Activated CD8-positive, alpha-beta memory T cell treated with anti-CD3 and anti-CD28 coated beads, Interleukin-2, amount 10 ng/mL, durations not matched to agents 7 days and 5 days (primary cell): ENCODE measurements at places on chromosomes 11 and 22.

DNA sequence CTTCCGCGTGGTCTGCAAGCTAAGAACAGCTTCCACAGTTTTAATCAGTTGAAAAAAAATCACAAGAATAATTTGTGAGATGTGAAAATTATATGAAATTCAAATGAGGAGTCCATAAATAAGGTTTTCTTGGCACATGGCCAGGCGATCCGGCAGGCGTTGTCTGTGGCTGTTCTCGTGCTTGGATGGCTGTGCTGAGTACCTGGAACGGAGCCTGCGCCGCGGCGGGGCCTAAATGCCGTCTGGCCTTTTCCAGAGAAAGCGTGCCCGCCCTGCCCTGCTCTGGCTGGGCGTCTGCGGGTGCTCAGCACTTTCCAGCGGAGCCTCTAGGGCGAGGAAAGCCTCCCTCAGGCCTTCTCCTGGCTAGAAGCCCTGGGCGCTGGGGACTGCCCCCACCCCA lies 41.8 kb downstream of the OSBPL5 start:
- DNase-seq: no peak

DNA sequence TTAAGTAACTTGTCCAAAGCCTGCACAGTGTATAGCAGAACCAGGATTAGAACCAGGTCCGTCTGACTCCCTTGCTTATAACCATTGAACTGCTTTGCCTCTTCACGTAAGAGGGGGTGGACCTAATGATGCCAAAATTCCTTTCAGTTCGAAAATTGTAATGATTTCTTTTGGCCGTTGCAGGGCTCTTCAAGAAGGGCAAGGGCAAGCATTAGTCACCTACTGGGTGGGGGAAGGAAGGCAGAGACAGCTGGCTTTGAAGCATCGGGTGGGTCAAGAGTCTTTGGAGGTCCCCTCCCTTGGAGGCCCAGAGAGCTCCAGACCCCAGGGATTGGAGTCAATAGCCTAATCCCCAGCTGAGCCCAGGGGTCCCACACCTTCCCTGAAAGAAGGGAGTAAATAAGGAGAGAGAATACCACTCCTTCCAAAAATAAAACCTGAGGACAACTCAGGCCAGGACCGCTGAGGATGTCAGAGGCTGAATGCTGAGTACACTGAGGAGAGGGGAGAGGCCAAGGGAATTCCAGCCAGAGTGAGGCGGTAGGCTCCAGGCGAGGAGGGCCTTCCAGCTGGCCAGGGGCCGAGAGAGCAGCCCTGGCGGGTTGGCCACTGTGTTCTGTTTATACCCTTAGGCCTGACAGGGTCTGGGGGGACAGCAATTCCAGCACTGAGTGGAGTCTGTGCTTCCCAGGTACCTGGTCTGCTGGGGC lies 14.1 kb downstream of the CREB3L1 start:
- no peak for DNase-seq

GRCh38 chr11:102276783-102277182 lies 40.5 kb upstream of the BIRC3 start:
- DNase-seq: no peak

DNA sequence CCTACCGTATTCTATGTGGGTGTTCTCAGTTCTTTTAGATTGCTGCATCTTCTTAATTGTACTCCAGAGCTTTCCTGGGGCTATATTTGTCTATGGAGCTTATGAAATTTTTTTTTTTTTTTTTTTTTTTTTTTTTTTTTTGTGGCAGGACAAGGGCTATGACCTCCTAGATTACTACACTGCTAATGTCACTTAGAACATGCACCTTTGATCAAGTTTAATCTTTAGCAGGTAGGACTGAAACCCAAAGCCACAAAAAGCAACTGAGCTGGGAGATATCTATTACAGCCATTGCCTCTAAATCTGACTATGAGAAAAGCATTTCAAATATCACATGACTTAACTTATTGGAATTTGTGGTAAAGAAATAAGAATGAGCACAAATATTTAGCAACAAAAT lies 21.7 kb upstream of the ABTB2 start:
- no peak for DNase-seq

GRCh38 chr11:114562166-114562916 lies 2.7 kb upstream of the NXPE1 start:
- no peak for DNase-seq

DNA sequence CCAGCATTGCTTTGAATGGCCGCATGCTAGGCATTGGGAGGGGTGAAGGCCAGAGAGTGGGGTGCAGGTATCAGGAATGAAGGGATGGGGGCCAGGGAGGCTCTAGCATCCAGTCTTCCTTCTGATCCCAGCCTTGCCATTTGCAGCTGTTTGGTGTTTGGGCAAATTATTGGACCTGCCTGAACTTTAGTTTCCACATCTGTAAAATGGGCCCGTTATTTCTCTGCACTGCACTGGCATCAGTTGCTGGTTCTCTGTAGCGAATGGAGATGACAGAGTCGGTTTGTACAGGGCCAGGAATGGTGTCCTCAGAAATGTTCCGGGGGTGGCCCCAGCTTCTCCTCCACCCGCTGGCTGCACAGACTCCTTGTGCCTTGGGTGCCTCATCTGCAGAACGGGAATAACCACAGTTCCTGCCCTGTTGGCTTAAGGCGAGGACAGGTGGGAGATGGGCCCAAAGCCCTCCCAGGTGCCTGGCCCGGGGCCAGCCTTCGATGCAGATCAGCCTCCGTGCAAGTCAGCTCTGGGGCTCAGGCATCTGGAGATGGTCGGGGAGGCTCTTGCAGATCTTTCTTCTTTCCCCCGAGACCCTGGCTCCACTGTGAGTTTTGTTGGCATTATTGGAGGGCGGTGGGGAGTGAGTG lies 51.4 kb upstream of the SMIM38 start:
- no peak for DNase-seq

GRCh38 chr22:50544078-50544745 lies 1.5 kb upstream of the KLHDC7B start:
- DNase-seq: peak; percentile 93

GRCh38 chr11:69939551-69940245 lies 120.5 kb upstream of the FGF3 start:
- DNase-seq: no peak

DNA sequence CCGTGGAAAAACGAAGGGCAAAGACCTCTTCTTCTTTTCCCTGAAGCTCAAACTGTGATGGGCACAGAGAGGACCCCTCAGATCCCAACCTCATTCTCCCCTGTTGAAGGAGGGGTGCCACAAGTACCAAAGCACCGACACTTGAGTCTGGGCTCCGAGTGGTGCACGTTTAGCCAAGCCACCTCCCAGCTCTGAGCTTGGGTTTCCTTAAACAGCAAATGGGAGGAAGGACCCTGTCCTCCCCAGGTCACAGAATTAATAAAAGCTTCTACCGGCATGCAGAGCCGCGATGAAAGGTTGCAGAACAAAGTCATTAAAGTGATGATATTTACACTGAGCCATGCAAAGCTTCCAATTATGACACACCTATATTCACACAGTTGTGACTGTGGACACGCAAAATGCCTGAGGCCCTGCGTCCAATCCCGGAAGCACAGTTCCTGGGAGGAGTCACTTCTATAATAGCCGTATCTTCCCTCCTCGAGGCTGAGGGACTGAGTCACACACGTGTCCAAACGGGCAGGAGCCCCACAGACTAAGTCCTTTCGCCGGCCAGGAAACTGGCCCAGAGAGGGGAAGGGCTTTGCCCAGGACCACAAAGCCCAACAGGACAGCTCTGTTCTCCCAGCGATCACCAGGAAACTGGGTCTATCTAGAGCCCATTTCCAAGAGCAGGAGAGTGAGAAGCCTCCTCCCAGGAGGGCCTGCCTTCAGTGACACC lies 922 bp upstream of the CSNK1E start:
- no peak for DNase-seq

GRCh38 chr11:1153105-1153950 lies 4.4 kb upstream of the MUC5AC start:
- peak; percentile 33 for DNase-seq
